GM12864 (cell line): ENCODE measurements at places on chromosomes 5 and 9.

- DNase-seq: no peak
Measured at GRCh38 chr9:118992813-118993794, 376.1 kb downstream of the BRINP1 start.

GRCh38 chr5:57976506-57976905, 483.4 kb downstream of the PLK2 start:
- DNase-seq: no peak

DNA sequence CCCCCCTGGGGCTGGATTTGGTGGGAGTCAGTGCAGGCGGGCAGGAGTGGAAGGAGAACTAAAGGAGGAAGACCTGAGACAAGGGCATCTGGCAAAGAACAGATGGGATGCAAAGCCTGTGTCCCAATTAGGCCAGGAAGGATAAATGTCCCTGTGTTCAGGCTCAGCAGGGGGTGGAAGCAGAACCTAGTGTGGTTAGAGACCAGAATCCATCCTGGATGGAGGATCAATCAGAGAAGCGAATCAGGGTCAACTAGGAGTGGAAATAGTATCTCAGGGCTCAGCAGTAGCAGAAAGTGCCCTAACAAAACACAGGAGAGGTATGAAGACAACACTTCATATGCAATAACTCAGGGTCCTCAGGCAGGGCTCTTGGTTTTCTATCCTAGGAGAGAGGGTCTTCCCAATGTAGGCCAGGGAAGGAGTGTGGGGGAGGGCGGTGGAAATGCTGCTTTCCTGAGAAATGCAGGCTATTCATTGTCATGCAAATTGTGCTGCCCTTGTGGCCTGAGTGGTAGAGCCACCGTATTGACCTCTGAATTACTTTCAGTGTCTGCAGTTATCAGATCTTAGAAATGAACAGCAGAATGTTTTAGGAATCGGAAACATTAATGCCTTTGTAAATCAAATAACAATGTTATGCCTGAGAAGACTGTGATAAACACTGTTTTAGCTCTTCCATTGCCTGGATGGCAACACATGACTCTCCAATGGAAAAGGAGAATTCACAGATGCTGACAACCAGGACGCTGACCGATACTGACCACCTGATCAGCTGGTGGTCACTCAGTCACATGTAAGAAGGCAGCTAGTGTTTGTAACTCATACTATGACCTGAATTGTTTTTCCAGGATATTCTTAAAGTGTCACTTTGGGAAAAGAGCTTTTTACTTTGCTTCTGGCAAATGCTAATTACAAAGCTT, 323.6 kb downstream of the SEMA5A start:
- DNase-seq: no peak

DNA sequence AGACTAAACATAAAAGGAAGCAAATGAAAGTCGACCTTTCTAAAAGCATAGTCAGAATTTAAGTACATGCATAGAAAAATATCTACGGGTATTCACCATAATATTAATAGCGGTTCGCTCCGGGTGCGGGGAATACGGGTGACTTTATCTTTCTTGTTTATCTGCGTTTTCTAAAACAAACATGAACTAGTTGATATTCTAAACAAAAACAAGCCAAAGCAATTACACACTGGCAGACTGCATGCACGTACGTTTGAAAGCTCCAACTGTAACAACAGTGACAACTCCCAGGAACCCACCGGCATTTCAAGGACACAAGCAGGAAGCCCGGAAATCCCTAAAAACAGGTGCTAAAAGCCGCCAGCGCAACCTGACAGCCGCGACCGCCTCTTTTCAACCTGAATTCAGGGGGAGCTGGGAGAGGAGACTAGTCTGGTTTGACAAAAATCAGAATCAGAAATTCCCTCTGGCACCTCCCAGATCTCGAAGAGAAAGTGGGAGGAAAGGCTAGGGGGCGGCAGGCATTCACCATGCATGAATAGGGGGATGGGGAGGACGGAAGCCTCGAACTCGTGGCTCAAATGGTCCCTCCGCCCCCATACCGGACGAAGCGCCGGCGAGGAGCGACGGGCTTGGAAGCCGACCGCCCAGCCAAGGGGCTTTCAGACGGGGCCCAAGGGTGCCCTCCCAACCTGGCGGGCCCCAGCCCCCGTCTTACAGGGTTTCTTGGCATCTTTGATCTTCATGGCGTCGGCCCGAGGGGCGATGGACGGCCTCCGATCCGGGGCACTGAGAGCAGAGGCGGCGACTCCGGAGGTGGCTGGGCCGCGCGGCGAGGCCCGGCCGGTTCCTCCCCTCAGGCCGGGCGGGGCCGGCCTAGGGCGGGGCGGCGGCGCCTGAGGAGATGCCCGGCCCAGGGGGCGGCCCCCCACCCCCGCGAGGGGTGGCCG, at the start of gene PANK3:
PANK3 (minus strand) TSS at position 831 of the 950 bp plus-strand sequence; CDS start at position 746, 85 bp downstream.
- DNase-seq: no peak

DNA sequence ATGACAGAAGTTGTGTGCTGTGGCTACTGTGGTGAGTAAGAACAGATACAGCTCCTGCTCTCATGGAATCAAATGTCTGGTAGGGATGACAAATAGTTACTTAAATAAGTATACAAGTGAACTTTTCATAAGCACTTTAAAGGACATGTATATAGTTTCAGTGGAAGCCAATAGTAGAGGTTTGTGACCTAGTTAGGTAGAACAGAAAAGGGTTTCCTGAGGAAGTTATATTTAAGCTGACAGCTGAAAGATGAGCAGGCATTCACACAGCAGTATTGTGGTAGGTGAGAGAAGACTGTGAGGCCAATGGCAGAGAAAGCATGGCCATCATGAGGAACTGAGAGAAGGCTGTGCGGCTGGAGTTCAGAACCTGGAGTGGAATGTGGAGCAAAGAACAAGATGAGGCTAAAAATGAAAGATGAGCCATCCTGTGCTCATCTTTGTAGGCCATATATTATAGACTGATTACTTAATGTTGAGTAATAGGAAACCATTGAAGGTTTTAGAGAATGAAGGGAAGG, 15.4 kb downstream of the FAM174A start:
- no peak for DNase-seq

GRCh38 chr5:95652849-95653248, 6.3 kb downstream of the RFESD start:
- no peak for DNase-seq

DNA sequence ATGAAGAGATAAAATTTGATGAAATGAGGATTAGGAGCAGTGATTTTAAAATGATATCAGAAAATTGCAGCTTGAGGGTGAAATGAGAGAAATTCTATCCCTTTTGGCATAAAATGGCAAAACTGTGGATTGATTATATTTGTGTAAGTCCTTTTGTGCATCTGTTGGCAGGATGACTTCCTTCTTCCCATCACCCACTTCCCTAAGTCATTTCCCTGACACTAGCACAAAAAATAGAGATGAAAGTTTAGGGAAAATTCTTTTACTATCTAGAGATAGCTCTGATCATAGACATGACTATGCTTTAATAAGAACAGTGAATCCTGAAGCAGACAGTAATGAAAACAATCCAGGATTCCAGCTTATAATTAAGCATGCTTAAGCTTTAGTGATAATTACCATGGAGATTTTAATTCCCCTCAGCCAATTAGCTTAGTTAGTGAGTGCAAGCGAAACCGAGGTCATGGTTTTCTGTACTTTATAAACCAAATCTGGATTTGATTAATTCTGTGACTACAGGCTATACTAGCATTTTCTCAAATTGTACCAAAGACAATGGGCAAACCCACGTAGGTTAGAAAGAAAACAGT, 163.6 kb upstream of the TARS1 start:
- DNase-seq: no peak

DNA sequence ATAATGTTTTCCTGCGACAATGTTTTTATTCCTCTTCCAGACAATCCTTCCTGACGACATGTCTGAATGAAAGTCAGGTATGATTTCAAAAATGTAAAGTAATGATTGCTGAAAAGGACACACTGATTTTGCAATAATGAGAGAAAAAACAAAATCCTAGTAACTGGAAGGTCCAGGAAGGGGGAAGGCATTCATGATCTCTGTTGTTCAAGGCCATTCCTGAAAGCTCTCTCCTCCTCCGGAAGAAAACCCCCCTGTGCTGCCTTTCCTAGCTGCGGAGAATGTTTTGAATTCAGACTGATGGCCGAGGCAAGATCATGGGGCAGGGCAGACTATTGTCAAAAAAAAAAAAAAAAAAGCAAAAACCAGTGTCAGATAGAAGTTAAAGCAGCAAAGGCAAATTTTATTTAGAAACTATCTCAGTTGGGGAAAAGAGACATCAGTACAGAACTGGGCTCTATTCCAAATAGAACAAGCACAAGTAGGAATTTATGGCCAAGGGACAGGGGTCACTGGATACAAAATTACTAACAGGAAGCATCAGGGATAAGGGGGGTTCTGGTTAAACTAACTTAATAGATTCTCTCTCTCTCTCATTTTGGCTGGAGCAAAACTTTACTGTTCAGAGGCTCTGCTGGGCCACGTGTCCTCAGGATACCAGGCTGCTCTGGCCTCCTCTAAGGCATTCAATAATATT, 36.5 kb upstream of the CTSV start:
- DNase-seq: no peak

DNA sequence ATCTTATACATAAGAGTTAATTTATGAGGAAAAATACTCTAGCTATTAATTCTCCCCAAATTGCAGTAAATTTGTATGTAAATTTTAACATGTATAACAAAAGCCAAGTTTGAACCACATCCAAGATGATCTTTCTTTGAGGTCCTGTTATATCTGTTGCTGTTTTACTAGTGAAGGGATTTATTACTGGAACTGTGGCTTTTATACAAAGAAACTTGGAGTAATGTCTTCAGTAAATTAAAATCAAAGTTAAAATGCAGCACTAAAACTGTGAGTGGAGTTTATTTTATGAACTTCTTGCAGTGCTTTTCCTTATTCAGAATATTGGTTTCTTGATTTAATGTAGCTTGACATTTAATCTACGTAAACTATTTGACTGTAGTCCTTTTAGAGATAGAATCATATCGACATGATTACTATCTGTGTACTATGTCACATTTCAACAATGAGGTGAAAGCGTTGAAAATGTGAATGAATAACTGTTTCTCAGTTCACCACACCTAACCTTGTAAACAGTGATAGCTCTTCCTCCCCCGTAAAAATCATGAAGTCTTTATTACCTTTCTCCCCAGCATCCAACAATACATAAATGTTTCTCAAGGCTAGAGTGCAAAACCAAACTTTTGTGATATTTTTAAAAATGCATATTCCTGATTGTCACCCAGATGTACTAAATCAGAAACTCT, 53.2 kb upstream of the ISOC1 start:
- no peak for DNase-seq

DNA sequence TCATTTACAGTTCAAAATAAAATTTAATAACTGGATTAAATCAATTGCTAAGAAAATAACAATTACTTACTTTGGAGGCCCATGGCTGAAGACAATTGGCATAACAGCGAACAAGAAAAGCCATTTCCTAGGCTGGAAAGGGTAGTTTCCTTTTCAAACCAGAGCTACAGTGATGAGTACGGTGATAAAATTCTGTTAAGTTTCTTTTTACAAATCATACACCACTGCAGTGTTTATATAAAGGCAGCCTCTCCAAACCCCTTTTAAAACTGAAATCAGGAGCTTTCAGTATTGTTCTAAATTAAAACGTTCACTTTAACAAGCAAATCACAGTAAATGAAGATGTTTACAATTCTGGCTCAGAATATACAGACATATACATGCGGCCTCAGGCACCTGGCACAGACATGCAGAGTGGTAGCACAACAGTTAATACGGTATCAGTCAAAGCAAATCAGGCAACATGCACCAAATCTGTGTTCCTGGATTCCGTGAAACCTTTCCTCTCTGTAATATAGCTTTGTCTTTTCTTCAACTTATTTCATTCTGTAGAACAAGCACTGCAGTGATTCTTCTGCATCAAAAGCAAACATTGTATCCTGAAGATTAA, 102.9 kb downstream of the RAPGEF6 start:
- DNase-seq: no peak

DNA sequence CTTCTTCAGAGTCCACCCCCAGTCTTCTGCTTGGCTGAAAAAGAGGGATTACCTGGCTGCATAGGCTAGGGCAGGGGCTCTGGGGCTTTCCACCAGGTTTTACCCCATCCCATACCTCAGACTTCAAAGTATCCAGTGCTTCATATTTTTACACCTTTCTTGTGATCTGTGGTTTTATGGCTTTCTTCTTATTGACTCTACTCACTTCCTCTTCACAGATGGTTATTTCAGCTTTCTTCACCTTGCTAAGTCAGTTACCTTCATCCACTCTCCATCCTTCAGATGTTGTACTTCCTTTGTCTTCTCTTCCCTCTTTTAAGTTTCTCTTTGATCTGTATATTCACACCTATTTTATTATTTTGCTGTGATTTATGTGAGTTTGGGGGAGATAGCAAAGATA, 104.3 kb downstream of the GRIA1 start:
- DNase-seq: no peak

DNA sequence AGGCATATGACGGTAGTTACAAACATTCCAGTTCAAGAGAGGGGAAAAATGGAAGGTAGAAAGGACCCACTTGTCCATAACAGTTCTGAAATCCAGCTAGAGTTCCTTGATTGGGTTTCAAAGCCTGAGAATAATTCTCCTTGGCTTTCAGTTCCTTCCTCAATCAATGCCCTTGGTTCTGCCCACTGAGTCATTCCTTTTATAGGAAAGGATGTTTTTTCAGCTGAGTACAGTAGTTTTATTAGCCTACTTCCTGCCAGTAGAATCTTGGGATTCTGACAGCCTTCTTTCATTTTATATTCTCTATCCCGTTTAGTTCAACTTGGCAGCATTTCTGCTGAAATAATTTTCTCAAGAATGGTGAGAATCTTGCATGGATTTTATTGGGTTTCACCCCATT, 386.9 kb upstream of the SMC2 start:
- DNase-seq: no peak

DNA sequence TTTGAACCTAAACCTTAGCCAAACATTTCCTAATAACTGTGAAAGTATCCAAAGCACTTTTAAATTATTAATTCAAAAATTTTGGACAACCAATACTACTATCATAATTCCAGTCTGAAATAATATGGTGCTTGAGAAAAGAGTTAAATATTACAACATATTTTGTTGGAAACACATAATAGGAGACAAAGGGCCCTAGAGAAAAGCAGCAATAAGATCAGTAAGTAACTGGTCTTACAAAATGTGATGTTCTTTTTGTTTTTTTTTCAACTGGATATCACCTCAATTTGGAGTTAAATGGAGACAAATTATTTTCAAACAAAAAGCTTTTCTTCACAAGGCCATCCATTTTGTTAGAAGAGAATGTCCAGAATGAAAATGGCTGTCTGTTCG, 21.1 kb downstream of the SRFBP1 start:
- no peak for DNase-seq

- DNase-seq: no peak
Measured at GRCh38 chr5:155700333-155700732, 626.6 kb upstream of the SGCD start.

GRCh38 chr9:8329561-8330283, 530.1 kb upstream of the DMAC1 start:
- DNase-seq: no peak

GRCh38 chr5:151772846-151773561, 1.2 kb downstream of the G3BP1 start:
- no peak for DNase-seq

GRCh38 chr5:175696139-175696854, 38.4 kb downstream of the HRH2 start:
- peak; percentile 8 for DNase-seq
